Kidney capillary endothelial cell (primary cell): ENCODE measurements at places on chromosomes 4 and X.

DNA sequence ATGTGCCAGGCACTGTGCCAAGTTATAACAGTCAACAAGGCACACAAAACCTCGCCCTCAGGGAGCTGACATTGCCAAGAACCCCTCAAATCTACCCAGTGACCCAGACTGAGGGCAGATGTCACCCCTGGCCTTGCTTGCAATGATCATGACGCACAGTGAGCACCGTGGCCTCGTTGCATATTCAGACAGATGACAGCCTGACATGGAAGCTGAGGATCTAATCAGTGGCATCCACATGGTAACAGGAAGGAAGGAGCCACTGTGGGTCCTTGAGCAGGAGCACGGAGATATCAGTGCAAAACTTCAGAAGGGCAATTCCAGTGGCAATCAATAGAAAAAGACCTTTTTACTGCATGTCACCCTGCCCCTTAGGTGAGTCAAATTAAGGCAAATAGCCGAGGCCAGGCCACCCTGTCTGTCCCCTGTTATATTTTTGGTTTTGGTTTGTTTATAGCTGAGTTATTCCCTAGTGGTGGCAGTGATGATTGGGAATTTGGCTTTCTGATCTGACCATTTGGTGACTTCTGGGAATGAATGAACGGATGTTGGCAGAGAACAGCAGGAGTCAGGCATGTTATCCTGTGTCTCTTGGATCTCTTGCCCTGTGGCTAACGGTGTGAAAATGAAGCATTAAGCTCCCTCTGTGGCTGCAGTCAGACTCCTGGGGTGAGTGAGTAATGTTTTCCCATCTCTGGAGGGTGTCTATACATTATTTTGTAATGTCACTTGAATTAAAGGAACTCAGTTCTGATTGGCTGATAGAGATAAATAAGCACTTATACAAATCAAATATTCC, 20.4 kb downstream of the WDR13 start:
- DNase-seq, result peak; percentile 18

- no peak for DNase-seq
These were observed 67.5 kb downstream of the ZFYVE28 start for GRCh38 chr4:2350982-2351381.

DNA sequence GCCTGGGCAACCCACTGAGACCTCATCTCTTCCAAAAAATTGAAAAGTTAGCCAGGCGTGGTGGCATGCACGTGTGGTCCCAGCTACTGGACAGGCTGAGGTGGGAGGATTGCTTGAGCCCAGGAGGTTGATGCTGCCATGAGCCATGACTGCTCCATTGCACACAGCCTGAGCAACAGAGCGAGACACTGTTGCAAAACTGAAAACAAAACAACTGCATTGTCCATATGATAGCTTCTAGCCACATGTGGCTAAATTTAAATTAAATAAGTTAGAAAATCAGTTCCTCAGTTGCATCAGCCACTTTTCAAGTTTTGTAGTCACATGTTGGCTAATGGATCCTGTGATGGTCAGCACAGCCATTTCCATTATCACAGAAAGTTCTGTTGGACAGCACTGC, 67.9 kb downstream of the GAB1 start:
- no peak for DNase-seq

DNA sequence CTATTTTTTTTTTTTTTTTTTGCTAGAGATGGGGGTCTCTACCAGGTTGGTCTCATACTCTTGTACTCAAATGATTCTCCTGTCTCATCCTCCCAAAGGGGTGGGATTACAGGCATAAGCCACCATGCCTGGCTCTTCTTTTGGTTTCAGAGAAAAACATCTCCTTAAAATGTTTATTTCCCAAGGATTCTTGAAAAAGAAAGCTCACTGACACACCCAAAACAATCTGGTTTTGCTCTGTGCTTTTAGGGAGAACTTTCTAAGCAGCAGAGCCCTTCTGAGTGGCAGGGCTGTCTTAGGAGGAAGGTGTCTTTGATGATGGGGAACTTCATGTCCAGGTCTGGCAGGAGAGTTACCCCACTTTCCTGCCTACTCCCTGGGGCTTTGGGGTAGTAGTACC, 1.2 kb downstream of the SOD3 start:
- no peak for DNase-seq

GRCh38 chr4:72828864-72829263, 240.7 kb downstream of the COX18 start:
- DNase-seq, result no peak

DNA sequence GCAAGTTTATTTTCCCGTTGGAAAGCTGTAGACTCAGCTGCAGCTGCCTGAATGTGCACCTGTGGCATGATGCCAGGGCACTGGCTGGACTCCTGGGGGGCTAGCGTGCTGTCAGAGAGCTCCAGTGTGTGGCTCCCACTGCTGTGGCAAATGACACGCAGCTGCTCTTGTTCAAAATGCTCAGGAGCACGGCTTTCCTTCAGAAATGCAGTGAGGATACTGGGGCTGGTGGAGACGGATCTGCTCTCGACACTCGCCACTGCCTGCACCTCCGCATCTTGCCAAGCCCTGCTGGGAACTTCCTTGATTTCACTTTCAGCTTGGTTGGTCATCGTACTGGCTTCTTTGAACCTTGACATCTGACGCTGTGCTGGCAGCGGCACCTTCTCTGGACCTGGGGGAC, 58.7 kb downstream of the GPRIN3 start:
- no peak for DNase-seq

DNA sequence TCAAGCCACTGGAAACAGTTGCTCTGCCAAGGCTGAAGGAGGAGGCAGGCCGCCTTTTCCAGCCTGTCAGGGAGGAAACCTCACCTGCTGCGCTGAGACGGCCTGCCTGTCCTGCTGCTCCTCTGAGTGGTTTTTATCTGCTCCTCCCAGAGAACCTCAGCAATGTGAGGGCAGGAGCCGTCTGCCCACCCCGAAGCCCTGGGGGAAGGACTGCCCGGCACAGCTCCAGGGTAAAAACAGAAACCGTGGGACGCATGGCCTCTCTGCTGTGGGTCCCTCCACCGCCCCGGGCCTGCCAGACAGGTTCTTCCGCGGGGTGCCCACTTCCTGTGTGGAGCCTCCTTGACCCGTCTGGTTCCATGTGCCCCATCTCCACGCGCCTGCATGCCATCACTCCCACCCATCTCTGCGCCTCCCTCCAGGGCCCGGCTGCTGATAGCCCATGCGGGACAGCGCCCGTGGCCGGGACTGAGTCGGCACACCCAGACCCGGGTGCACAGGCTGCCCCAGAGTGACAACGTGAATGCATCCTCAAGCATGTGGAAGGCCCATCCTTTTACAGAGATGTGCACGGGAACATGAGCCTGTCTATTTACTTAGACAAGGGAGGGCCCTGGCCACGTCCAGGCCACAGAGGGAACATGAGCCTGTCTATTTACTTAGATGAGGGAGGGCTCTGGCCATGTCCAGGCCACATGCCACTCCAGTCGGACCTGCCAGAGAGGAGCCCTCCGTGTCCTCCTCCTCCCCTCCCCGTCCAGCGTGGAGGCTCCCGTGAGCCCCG, 4.0 kb upstream of the SLC49A3 start:
- DNase-seq, result no peak

DNA sequence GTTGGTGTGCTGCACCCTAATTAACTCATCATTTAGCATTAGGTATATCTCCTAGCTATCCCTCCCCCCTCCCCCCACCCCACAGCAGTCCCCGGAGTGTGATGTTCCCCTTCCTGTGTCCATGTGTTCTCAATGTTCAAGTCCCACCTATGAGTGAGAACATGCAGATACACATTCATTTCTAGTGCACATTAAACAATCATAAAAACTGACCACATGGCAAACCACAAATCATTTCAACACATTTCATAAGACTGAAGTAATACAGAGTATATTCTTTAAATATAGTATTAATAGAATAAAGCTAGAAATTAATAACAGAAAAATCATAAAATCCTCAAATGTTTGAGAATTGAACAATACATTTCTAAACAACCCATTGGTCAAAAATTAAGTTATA, 34.1 kb downstream of the PRKG2 start:
- no peak for DNase-seq

DNA sequence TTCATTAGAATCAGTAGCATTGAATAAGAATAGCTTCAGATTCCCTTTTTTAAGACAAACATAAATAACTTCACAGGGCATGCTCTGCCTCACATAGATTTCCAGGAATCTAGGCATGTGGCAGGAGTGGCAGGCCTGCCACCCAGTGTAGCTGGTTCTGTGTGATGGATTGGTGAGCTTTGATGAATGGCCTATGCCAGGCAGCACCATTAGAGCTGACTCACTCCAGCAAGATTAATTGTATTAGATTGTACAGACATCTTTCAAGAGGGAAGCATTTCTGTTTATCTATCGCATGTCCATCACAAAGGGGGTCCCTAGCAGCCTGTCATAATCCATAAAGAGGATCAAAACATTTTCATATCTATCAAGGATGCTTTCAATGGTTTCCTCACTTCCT, 71.9 kb downstream of the NAA11 start:
- DNase-seq, result no peak
